Caki2 (cell line): ENCODE measurements at places on chromosomes 5 and 9.
A peak's percentile ranks its signal among the peaks of the same experiment; 100 is the strongest.

- DNase-seq: no peak
Measured at GRCh38 chr5:150266871-150267291, 22.7 kb downstream of the CAMK2A start.

- DNase-seq: no peak
Measured at GRCh38 chr9:136531904-136532798, 13.7 kb downstream of the NOTCH1 start.

- DNase-seq: no peak
Measured at GRCh38 chr5:55324815-55325418, 17.1 kb downstream of the MTREX start.

GRCh38 chr9:7320139-7320538 lies 479.4 kb downstream of the DMAC1 start:
- peak; percentile 84 for DNase-seq

DNA sequence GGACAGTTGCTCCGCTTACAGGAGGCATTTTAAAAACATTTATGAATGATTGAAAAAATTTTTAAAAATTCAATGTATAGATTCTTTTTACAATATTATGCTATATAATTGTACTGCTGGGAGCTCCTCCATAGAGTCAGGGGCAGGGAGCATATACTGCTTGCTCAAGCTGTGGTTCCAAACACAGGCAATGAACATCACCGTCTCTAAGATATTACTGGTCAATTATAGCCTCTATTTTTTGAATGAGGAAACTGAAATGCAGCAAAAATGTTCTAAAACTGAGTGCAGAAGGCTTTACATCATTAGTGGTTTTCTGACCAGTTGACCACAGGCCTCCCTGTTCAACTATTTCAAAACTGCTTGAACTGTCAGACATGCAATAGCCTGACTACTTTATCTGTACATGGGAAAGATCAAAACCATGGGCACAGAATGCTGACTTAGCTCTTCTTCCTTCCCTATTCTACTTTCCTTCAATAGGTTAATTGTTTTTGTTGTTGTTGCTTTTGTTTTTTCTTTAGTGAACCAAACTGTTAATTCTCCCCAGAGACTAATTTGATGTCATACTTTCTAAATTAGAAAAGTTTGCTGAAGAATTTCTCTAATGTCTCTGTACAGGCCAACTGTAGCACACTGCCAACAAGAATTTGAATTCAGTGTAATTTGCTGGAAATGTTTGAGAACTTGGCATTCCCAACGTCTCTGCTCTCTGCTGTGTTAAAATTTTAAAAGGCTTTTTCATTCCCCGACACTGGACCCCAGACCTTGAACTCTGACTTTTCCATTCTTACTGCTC lies 107.6 kb upstream of the MPDZ start:
- DNase-seq: no peak
